HepG2 (cell line): ENCODE measurements at places on chromosomes 3 and 15.

GRCh38 chr3:130779486-130779885 is 32.9 kb upstream of the PIK3R4 start:
- no peak for DNase-seq

DNA sequence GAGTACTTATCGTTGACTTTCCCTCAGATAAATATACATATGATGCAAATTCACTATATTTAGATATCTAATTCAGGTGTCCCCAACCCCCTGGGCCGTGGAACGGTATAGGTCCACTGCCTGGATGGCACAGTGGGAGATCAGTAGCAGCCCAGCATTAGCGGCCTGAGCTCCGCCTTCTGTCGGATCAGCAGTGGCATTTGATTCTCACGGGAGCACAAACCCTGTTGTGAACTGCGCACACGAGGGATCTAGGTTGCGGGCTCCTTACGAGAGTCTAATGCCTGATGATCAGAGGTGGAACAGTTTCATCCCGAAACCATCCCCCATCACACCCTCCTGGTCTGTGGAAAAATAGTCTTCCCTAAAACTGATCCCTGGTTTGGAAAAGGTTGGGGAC is 6.9 kb downstream of the KNL1 start:
- no peak for DNase-seq

DNA sequence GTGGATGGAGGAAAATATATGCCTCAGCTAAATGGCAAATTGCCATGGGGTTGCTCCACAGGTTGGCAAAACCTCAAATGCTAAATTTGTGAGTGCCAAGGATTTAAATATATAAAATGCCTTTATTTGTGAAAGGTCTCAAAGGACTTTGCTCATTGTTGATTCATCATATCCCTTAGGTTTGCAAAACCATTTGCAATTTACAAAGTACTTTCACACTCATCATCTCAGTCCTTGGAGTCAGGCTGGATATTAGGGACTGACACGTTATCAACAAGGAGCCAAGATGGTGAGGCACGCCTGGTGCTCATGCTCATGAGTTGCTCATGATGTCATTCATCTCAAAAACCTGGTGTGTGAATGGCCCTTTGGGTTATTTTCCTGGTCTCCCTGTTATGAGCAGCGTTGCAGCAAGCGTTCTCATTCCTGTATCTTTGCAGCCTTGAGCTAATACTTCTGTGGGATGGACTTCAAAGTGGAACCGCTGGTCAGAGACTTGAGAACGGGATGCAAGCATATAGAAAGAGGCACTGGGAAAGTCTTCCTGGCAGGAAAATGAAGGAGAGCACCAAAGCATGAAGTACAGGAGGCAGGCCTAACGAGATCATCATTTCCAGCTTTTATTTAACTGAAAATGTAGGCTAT is 66.0 kb downstream of the MYO1E start:
- no peak for DNase-seq

GRCh38 chr3:126422121-126422520 is 27.4 kb downstream of the CFAP100 start:
- no peak for DNase-seq

DNA sequence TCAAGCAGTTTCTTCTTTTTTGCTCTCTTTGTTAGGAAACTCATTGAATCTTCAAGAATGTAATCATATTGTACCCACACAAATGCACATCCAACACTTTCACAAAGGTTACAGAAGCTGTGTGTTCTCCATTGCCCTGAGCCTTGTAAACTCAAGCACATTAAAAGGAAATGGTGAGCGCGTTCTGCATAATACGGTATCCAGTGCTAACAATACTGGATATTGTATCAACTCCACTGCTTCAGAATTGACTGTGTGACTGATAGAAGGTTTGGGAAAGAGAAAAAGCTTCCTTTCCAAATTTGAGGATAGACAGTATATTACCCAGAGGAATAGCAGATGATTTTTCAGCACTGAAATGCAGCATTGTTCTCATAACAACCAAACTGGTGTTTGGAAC is 268.9 kb upstream of the RBMS3 start:
- no peak for DNase-seq
